Peyer's patch (tissue), 4 donors: ENCODE measurements at places on chromosomes 5 and 9. TPM values are rescaled to one million over a fixed set of nuclear protein-coding genes. Genes with fewer than 3 reads are reported as not detected.
A peak's percentile ranks its signal among the peaks of the same experiment; 100 is the strongest.

- no peaks in the 10 kb centered on the region for H3K27me3 ChIP-seq
- no peak overlapping the region for H3K27ac ChIP-seq
- no peaks in the 10 kb centered on the region for H3K36me3 ChIP-seq
- no peaks in the 10 kb centered on the region for H3K4me1 ChIP-seq
- H3K4me3 ChIP-seq: no peak overlapping the region
These were observed 279.6 kb downstream of the TMEM38B start for GRCh38 chr9:105973951-105974351.

DNA sequence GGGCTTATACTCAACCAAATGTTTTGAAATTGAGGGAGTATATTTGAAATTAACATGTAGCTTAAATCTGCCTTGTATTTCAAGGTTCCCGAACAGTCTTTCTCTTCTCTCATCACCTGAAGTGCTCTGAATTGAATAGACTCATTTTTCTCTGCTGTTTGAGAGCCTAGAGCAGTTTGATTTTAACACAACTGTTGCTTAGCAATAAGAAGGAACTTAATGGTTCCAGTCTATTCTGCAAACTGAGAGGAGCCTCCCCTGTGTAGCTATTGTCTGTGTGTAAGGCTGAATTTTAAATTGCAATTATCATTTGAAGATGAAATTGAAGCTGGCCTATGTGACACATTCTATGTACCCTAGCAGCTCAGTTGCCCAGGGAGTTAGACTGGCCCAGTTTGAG, 87.1 kb upstream of the CKMT2 start:
- H3K27ac ChIP-seq: no peak overlapping the region
- no peak overlapping the region for H3K4me3 ChIP-seq
- no peaks in the 10 kb centered on the region for H3K36me3 ChIP-seq
- no peaks in the 10 kb centered on the region for H3K27me3 ChIP-seq

- H3K4me1 ChIP-seq: no peaks in the 10 kb centered on the region
- peak; percentile 82 for DNase-seq
- H3K27ac ChIP-seq: peak overlapping the region; percentile 95
- peaks cover 49% of the 10 kb centered on the region for H3K27me3 ChIP-seq
- peak overlapping the region; percentile 49 for H3K4me3 ChIP-seq
These were observed 88.8 kb downstream of the ANXA2R start for GRCh38 chr5:42951293-42951840.

- DNase-seq: no peak
- H3K27me3 ChIP-seq: no peaks in the 10 kb centered on the region
- no peak overlapping the region for H3K27ac ChIP-seq
- H3K4me3 ChIP-seq: no peak overlapping the region
- peaks cover 6% of the 10 kb centered on the region for H3K4me1 ChIP-seq
These were observed 22.4 kb downstream of the PHF2 start for GRCh38 chr9:93598647-93599241.

DNA sequence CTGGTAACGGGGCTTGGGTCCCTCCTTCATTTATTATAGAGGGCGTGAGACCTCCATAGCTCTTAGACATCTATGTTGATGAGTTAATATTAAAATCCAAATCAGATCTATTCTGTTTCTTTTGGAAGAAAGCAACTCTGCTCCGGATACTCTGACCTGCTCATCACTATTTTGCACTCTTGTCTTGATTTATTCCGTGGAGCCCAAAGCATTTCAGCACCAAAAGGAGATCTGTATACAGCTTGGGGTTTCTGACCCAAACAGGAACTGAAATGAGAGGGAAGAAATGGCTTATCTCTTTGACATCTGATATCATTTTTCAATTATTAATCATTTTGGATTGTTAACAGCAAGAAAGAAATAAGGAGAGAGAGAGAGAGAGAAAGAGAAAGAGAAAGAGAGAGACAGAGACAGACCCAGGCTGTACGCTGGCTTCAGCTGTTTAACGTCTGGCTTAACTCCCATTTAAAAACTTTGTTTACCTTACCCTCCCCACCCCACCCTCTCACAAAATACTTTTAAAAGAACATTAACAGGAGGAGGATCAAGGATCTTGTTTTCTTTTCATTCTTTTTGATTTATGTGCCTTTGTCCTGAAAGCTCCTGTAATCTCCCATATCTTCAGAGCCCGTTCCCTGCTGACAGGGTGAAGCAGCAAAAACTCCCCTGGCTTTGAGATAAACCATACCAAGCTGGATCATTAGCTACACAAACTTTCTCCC, 231.4 kb upstream of the TUT7 start:
- H3K27ac ChIP-seq: peak overlapping the region; percentile 31
- H3K27me3 ChIP-seq: no peaks in the 10 kb centered on the region
- H3K4me3 ChIP-seq: no peak overlapping the region
- H3K36me3 ChIP-seq: no peaks in the 10 kb centered on the region
- DNase-seq: no peak

MUSK gene
- total RNA-seq: 12.7 TPM

FIBCD1 gene
- total RNA-seq: not detected

CAMK4 gene
- 7.2 TPM for total RNA-seq

DNA sequence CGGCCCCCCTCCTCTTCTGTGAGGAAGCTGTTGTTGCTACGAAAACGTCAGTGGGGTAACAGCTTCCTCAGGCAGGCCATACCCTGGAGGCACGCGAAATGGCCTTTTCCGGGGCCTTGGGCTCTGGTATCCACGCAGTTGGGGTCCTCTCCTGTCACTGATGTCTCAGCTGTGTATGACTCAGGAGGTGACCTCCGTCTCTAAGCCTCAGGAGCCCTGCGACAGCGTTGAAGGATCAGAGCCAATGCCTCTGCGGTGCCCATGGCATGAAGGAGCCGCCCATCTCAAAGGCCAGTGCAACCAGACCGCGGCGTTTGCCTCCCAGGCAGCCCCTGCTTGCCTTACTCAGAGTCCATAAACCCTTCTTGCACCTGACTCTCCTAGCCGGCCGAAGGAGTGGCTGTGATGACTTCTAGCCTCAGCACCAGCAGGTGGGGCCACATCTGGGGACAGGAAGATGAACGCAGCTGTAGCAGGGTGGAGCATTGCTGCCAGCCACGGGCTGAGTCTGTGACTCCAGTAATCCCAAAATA, 1.0 kb upstream of the MXD3 start:
- no peaks in the 10 kb centered on the region for H3K27me3 ChIP-seq
- peak overlapping the region; percentile 57 for H3K27ac ChIP-seq
- DNase-seq: peak; percentile 79
- H3K4me1 ChIP-seq: peaks cover 28% of the 10 kb centered on the region
- peak overlapping the region; percentile 36 for H3K4me3 ChIP-seq

- H3K4me3 ChIP-seq: no peak overlapping the region
- H3K27ac ChIP-seq: no peak overlapping the region
- H3K27me3 ChIP-seq: no peaks in the 10 kb centered on the region
- DNase-seq: no peak
- no peaks in the 10 kb centered on the region for H3K4me1 ChIP-seq
- H3K36me3 ChIP-seq: no peaks in the 10 kb centered on the region
These were observed 28.8 kb downstream of the JAKMIP2 start for GRCh38 chr5:147753765-147754164.

DNA sequence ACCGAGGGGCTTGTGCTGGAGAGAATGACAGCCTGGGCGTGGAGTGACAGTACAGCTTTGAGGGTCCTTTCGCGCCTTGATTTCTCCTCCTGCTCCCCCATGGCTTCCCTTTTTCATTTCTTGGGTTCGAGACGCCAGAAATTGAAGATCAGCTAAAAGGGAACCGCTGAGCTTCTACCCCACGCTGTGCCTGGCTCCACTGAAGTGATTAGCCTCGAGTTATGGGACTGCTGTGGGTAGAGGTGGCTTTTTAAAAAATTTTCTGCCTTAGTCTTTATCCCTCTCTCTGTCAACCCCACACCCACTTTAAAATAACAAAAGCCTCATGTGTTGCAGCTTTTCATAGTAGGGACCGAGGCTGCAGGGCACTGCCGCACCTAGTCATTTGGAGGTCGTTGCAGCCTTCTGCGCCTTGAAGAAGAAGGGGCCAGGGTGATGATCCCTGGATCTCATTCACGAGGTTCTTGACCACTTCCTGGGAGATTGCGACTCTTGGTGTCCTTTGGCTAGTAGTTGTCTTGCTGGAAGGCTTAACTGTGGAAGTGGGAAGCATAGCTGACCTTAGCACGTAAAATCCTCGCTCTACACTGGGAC, 603 bp downstream of the PPIP5K2 start:
- no peaks in the 10 kb centered on the region for H3K27me3 ChIP-seq
- peaks cover 26% of the 10 kb centered on the region for H3K4me1 ChIP-seq
- peak overlapping the region; percentile 71 for H3K4me3 ChIP-seq
- no peaks in the 10 kb centered on the region for H3K36me3 ChIP-seq
